Stimulated activated CD8-positive, alpha-beta memory T cell treated with anti-CD3 and anti-CD28 coated beads, Interleukin-4, amount 100 ng/mL, for 48 hours (primary cell): ENCODE measurements at places on chromosomes 2 and 18.
A peak's percentile ranks its signal among the peaks of the same experiment; 100 is the strongest.

DNA sequence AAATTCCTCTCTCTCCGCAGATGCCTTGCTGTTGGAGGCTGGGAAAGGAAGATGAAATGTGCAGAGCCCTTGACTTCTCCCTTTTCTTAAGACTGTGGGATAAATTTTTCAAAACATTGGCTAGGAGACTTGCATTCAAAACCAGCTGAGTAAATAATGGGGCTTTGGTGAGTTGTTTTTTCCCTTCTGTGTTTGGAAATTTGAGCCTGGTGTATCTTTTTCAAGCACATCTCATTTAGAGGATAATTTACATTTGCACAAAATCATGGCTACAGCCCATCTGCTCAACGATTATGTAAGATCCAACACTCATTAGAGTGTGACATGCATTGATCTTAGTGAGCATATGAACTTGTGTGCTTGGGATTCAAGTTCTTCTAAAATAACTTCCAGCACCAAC, 112.1 kb upstream of the ATP8B1 start:
- DNase-seq: no peak

- no peak for DNase-seq
Measured at GRCh38 chr18:7146067-7146466, 28.5 kb upstream of the LAMA1 start.

DNA sequence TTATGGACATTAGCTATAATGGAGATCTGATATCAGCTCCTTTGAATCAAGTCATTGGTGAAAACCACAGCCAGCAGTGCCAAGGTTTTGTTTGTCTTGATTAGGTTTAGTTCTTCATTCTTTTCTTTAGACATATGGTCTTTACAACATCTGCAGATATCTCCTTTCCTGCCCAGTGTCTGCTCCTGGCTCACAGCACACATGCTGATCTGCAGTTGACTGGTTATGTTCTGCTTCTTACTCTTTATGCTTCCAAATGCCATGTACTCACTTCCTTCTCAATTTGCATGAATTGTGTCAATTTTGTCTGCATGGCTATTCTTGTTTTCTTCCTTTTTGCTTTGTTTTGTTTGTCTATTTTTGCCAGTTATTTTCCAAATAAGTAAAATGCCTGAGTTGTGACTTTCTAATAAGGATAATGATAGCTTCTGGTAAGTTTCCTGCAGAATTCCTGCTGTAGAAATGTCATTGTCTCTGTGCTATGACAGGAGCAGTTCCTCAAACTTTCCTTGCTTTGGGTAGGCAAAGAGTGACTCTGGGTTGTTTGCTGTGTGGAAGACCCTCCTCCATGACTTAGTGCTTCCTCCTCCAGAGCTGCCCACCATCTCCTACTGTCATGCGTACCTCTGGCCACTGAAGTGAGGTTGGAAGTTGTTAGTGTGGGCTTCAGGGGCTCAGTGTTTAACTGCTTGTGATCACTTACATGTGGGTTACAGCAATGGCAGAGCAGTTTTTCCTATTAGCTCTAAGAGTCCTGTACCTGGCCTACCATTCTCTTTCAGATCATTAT, 8.2 kb downstream of the ARHGAP25 start:
- DNase-seq: no peak

DNA sequence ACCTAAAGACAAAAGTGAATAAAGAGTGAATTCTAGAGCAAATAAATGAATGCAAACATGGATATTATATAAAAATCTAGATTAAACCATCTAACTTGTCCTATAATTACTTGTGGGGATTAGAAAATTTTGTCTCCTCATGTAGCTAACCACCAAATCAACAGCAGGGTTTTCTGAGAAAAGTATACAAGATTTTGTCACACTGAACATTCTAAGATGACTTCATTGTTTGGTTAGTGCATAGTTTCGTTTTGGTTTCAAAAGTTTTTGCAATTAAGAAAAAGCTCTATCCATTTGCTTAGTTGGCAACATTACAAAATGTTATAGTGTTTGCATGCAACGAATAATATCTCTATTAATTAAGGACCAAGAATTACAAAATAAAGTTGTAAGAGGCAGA, 125.0 kb downstream of the LRP2 start:
- DNase-seq: no peak

- peak; percentile 97 for DNase-seq
Measured at GRCh38 chr2:159286709-159287441, 372 bp upstream of the WDSUB1 start.

DNA sequence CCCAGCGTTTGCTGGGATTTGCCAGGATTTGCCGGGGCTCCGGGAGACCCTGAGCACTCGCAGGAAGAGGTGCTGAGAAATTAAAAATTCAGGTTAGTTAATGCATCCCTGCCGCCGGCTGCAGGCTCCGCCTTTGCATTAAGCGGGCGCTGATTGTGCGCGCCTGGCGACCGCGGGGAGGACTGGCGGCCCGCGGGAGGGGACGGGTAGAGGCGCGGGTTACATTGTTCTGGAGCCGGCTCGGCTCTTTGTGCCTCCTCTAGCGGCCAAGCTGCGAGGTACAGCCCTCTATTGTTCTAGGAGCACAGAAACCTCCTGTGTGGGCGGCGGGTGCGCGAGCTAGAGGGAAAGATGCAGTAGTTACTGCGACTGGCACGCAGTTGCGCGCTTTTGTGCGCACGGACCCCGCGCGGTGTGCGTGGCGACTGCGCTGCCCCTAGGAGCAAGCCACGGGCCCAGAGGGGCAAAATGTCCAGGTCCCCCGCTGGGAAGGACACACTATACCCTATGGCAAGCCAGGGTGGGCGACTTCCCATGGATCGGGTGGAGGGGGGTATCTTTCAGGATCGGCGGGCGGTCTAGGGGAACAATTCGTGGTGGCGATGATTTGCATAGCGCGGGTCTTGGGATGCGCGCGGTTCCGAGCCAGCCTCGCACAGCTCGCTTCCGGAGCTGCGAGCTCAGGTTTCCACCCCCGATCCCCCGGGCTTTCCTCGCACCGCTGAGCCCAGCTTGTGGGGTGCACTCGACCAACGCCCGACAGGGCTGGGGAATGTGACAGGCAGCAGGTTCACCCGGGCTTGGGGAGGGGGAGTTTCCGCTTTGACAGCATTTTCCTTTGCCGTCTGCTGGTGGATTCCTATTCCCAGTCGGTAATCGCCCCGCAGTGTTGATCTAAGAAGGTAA, 2.8 kb downstream of the ONECUT2 start:
- DNase-seq: peak; percentile 83

DNA sequence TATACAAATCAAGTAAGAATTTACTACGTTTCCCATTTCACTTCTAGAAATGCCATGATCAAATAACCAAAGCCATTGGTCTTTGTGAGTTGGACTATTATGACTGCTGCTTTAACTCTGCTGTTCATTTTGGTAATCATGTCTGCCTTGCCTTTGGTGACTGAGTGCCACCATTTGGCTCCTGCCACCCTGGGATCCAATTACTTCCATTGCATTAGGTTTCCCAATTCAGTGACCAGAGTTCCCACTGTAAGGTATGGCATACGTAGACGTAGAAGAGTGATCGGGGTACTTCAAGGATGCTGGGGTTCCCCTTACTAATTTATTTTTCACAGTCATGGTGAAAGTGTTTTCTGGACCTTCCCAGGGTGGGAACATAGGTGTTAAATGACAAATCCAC, 90.1 kb downstream of the SPIRE1 start:
- DNase-seq: no peak

DNA sequence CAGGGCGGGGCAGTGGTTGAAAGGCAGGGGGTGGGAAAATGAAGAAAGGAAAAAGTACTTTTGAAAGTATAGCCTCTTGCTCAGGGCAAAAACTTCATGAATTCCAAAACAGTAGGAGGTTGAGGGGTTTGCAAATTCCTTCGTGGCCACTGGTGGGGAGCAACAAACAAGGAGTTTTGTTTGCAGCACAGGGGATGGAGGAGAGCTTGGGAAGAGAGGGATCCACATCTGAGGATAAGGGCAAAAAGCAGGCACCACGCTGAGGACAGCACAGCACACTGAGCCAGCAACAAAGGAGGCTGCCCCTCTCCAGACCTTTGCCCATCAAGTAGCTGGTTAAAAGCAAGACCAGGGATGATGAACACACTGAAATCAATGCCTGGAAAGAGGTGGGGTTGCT, 148.9 kb downstream of the TCF4 start:
- DNase-seq: no peak

GRCh38 chr2:39153312-39153711, 32.5 kb upstream of the SOS1 start:
- DNase-seq: no peak

- DNase-seq: no peak
Measured at GRCh38 chr18:67846422-67847098, 330.0 kb upstream of the DSEL start.

GRCh38 chr2:180675170-180675569, 305.2 kb upstream of the UBE2E3 start:
- DNase-seq: no peak

DNA sequence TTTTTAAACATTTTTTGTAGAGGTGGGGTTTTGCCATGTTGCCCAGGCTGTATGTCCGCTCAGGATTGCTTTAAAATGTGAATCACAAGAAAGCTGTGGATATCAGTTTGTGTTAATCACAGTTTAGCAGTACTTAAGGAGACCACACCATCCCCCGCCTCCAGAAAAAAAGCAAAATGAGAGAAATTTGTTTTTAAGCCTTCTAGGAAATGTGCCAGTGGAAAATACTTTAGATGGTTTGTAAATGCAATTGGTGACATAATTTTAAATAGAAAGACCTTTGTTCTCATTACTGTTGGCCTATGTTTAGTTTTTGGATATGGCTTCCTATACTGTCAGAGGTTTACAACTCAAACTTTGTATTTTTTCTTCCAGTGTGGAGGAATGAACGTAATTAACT, 27.0 kb downstream of the GCA start:
- DNase-seq: no peak

- DNase-seq: no peak
Measured at GRCh38 chr18:73944715-73945114, 202.9 kb downstream of the FBXO15 start.

DNA sequence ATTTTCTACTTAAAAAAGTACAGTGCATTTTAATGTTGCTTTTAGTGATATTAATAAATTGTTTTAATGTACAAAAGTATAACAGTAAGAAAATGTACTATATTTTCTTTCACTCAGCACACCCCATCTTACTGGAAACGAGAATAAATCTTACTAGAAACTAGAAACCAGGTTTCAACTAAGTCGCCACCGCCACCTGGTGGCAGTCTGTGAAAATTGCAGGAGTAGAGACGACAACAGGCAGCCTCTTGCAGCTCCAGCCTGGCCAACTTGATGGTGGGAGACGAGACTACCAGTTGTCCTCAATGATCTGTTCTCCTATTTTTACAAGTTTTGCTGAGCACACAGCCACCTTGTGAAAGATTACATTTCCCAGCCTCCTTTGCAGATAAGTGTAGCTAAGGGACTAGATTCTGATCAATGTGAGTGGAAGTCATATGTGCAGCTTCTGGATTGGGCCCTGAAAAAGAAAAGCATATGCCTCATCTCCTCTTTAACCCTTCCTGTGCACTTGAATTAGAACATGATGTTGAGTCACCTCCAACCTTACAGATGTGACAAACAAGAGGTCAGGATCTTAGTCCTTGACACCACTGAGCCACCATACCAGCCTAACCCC, 8.7 kb downstream of the OTOF start:
- peak; percentile 84 for DNase-seq

- DNase-seq: peak; percentile 71
Measured at GRCh38 chr2:134207589-134208209, 46.2 kb upstream of the MGAT5 start.

GRCh38 chr2:10028988-10029874, 14.1 kb upstream of the KLF11 start:
- peak; percentile 61 for DNase-seq

DNA sequence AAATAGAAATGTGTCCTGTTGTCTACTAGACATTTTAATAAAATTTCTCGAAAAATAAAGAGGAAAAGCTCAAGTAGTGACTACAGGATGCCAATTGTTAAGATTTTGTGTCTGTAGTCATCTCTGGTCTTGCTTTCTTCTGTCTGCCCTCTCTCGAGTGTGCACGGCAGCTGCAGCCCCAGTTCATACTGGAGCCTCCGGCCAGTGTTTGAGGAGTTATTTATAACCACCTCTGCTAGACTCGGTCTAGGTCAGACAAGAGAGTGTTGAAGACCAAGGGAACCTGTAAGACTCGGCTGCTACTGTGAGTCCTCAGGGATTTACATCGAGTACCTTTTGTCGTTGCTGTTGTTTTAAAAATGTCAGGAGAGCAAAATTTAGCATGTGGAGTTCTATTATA, 810.1 kb upstream of the POU3F3 start:
- no peak for DNase-seq

GRCh38 chr2:177325554-177325953, 61.0 kb upstream of the NFE2L2 start:
- no peak for DNase-seq

GRCh38 chr2:113283704-113284284, 5.1 kb upstream of the PAX8 start:
- no peak for DNase-seq

- DNase-seq: no peak
Measured at GRCh38 chr18:26792661-26793060, 72.8 kb downstream of the AQP4 start.

DNA sequence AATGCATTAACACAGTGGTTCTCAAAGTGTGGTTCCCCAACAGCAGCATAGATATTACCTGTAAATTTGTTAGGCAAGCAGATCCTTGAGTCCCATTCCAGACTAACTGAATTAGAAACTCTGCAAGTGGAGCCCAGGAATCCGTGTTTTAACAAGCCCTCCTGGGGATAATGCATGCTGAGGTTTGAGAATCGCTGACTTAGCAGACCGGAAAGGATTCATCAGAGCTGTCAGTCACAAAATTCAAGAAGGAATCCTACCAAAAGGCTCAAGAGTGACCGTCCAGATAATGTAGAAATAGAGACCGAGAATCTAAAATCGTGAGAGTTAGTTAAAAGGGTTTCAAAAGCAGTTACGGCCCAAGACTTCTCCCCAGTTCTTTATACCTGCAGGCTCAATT, 66.9 kb downstream of the LOXHD1 start:
- no peak for DNase-seq

DNA sequence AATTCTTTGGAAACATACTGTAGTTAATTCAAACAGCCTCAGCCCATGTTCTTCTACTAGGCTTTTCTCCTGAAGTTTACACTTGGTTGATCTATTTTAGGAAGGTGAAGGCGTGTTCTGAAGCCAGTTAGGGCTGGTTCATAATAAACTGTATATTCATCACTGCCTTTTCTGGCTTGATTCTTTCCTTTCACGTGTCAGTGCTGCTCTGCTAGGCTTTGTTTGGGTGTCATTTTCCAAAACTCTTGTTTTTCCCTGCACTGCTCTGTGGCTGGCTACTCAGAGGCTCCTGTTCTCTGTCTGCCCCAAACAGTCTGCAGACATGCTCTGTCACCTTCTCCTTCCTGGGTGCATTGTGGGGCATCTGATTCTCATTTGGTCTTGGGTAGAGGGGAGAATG, 136.1 kb downstream of the PARD3B start:
- DNase-seq: no peak

DNA sequence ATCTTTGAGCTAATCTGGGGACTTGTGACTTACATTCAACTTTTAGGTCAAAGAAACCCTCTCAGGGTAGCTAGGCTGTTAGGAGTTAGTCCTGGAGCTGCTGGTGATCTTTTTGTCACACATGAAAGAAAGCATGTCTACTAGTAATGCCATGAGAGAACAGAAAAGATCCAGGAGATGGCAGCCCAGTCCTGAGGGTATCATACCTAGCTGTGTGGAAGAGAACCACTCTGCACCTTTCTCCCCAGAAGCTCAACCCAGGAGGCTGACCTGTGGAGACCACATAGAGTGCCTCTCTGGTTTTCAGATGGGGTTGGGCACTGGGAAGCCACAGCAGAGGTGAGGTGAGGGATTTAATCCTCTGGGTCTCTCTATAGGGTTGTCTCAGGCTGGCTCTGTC, 460.2 kb upstream of the UBE2E3 start:
- no peak for DNase-seq

GRCh38 chr18:51811883-51812282, 528.1 kb upstream of the DCC start:
- DNase-seq: no peak

GRCh38 chr18:79606621-79607331, 72.8 kb upstream of the CTDP1 start:
- DNase-seq: no peak
